CD4-positive, alpha-beta T cell treated with Interleukin-6 at 100 ng/mL for 8 hours (primary cell): ENCODE measurements at places on chromosomes 5 and 9.

- DNase-seq: no peak
These were observed 19.3 kb upstream of the ABO start for GRCh38 chr9:133294257-133294656.

DNA sequence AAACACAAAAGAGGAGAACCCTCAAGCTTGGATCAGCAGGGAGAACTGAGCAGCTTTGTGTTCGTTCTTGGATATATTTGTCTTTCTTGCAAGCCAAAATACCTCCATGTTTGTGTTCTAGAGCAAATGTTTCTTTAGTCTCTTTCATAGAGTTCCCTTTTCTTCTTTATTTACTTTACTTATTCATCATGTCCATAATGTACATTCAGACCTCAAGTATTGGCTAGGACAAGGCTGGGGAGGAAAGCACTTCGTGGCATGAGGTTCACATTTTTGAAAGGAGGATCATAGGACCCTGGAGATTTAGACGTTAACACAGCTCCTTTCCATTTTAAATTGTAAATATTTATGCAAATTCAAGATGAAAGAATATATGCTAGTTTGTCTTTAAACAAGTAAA, 590.2 kb upstream of the MEF2C start:
- no peak for DNase-seq

GRCh38 chr9:106980551-106981101, 117.7 kb downstream of the ZNF462 start:
- no peak for DNase-seq

DNA sequence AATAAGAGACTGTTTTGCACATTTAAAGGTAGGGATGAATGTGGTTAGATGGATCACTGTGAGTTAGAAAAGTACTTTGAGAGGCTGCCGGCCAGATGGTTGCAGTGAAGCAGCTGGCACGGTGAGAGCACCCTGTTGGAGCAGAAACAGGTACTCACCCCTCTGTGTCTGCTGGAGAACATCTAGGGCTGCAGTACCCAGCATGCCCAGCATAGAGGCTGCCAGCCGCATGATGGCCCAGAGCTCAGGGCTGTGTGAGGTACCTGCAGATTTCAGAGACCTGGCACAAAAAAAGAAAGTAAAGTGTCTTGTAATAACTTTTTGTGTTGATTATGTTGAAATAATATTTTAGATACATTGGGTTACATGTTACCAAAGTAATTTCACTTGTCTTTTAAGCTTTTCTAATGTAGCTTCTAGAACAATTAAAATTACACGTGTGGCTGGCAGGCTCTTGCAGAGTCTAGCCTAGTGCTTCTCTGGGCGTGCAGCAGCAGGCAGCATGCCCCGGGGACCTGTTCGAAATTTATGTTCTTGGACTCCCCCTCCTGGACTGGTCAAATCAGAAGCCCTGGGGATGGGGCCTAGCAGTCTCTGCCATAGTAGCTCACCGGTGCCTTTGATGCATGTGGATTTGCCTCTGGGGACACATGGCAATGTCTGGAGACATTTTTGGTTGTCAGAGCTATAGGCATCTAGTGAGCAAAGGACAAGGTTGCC, 11.1 kb downstream of the WDR5 start:
- no peak for DNase-seq

- DNase-seq: no peak
These were observed 126.6 kb upstream of the BASP1 start for GRCh38 chr5:17090839-17091238.
